HFF-Myc (cell line): ENCODE measurements at places on chromosomes 5 and 9.
A peak's percentile ranks its signal among the peaks of the same experiment; 100 is the strongest.

- DNase-seq: peak; percentile 66
These were observed 1.6 kb downstream of the MED27 start for GRCh38 chr9:132077881-132078698.

- DNase-seq: no peak
These were observed 73.7 kb upstream of the CTNND2 start for GRCh38 chr5:11977904-11978303.

DNA sequence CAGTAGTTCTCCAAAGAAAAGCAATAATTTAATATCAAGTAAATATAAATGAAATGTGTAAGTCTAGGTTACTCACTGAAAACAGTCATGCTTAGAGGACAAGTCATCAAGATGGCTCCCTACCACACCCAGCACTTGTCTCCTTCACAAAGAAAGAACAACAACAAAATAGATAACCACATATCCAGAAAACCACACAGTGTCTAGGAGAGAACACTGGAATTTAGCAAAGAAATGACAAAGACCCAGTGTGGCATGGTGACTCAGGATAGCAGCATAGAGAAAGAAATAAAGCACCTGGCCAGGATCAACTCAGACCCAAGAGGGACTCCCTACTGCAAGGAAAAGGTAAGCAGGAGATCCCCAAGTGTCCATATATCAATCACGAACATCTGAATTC lies 356.2 kb downstream of the TMEM161B start:
- no peak for DNase-seq

DNA sequence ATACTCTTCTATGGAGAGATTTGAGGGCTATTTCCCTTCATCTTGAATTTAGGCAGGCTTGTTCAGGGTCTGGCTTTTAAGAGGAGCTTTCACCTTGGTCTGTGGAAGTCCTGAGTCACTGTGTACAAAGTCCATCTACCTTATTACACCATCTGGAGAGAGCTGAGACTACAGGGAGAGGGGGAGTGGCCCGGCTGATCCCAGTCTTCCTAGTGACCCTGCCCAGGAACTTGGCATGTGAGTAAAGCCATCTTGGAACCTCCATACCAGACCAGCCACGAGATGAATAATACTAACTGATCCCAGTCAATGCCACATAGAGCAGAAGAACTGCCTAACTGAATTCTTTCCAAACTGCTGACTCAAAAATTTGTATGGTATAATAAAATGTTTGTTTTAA lies 8.4 kb upstream of the IL6ST start:
- DNase-seq: no peak

GRCh38 chr9:121360601-121361374 lies 9.3 kb downstream of the STOM start:
- DNase-seq: no peak

- DNase-seq: no peak
These were observed 208.1 kb downstream of the FANCC start for GRCh38 chr9:95109456-95109855.

DNA sequence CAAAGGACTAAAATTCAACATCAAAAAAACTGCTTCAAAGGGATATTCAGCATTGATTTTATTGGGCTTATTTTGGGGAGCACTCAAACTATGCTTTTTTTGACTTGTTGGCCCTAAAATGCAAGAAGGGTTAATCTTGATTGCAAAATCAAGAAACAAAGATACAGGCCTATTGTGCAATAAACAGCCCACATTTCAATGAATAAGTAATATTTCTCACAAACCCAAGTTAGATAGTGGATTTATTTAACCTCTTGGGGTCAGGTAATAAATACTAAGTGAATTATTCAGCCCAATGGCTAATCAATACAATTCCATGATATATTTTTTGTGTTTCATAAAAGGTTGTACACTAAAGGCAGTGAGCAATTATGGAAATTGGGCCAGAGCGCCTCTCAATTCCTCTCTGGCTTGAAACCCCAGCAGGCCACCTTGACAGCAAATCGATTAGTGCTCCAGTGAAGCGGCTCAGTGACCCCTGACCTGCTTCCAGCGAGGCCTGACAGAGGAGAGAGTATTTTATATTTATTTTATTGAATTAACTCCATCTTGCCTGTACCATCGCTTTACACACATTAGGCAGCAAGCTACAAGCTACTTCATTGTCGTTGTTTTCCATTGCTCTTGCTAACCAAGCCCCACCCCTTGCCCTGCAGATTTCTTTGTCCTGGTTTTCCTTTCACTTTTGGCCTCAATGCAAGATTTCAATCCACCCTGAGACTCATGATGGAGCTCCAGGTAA lies 65.5 kb downstream of the EBF1 start:
- no peak for DNase-seq

DNA sequence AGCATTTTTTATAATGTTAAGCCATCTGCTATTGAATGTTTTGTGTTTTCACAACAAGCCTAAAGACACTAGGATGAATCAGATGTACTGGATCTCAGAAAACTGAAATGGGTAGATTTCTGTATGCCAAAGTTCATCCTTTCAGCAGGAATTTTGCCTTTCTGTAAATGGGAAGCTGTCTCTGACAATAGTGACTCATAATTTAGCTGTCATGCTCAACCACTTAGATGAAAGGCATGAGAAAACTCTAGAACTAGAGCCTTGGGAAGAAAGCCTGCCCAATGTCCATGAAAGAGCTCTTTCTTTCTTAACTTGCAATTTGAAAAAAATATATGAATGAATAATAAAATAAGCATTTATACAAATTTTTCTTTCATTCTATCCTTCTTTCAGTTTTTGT lies 616.0 kb upstream of the EDIL3 start:
- no peak for DNase-seq

GRCh38 chr9:37197158-37198038 lies 77.0 kb downstream of the ZCCHC7 start:
- DNase-seq: no peak

- DNase-seq: no peak
These were observed 196.2 kb upstream of the ELL2 start for GRCh38 chr5:96157841-96158291.

DNA sequence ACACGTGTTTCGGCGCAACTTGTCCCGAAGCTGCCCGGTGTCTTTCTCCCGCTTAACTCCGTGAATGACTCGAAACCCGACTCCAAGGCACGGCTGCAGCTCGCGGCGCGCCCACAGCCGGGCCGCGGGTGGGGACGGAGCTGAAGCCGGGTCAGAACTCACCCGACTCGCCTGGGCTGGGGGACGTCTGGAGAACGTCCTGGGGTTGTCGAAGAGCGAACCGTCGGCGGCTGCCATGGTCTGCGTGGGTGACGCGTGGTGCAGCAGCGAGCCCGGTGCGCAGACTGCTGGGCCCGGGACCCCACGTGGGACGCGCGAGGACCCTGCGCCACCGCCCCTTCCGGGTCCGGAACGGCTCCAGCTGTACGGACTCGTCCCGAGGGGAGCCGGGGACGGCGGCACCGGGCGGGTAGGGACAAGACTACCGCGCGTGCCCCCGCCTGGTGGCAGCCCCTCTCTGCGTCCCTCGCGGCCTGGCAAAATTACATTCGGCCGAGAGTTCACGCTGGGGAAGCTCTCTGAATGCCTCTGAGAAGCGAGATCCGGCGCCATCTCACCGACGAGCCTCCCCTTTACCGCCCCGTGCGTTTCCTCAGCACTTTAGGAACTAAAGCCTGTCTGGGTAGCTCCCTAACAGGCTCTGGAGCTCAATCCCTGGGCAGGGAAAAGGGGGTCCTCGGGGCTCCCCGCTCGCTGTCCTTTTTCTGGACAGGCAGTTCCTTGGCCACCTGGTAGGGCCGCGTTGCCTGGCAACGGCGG lies at the start of gene DDX31:
TSS of gene DDX31 (minus strand) at position 286 of the 759 bp plus-strand sequence. CDS start at position 237, 49 bp downstream.
- DNase-seq: no peak

DNA sequence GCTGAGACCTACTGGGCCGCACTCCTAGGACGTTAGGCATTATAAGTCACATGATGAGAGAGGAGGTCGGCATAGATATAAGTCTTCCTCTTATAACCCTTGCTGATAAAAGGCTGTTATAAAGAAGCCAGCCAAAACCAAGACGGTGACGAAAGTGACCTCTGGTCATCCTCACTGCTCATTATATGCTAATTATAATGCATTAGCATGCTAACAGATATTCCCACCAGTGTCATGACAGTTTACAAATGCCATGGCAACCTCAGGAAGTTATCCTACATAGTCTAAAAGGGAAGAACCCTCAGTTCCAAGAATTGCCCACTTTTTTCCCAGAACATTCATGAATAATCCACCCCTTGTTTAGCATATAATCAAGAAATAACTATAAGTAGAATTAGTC lies 222.4 kb downstream of the TLE1 start:
- DNase-seq: no peak

DNA sequence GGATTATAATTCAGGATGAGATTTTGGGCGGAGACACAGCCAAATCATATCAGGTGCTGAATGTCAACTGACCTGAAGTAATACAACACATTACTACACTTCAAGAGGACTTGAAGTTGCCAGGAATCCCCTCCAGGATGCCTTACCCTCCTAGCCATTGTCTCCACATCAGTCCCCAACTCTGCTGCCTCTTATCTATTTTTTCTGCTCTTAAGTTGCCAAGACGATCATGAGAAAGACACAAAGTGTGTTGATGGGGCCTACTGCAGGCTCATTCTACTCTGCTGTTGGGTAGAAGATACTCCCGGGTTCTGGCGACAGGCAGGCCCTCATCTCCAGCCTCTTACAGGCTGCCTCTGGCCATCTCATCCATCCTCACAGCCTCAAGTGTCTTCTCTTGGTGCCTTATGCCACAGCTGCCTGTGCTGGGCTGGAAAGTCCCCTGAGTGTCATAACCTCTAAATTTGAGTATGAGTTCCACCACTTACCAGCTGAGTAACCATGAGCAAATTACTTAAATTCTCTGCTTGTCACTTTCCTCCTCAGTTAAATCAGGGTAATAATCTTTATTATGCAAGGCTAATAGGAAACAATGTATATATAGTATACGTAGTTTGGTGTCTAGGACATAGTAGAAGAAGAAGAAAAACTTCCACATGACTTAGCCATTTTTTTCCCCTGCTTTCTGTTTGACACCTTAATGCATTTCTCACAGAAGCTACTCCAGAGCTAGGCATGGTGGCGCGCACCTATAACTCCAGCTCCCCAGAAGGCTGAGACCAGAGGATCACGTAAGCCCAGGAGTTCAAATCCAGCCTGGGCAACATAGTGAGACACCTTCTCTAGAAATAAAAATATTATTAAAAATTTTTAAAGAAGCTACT lies 73.0 kb upstream of the SNX2 start:
- DNase-seq: no peak

DNA sequence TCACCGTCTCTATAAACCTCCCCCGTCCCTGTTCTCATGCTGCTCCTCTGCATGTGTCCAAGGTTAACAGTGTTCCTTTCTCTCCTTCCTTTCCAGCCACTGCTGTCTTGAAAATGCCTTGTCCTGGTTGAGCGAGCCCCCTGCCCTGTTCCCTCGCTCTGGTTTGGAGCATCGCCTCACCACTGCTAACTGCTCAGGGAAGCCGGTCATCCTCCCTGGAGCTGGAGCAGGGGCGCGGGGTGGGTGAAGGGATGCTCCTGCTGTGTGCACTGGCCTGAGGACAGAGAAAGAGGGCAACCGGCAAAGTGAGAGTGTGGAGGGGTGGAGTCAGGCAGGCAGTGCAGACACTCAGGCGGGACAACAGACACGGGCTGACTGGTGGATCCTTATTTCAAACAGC lies 19.4 kb downstream of the UBE2QL1 start:
- no peak for DNase-seq

- no peak for DNase-seq
These were observed 61.0 kb downstream of the GALNT10 start for GRCh38 chr5:154251529-154251928.

GRCh38 chr9:137694962-137695875 lies 76.4 kb downstream of the EHMT1 start:
- DNase-seq: no peak

- no peak for DNase-seq
These were observed 50.5 kb downstream of the CXXC5 start for GRCh38 chr5:139698490-139699146.

GRCh38 chr9:98372077-98372836 lies 116.8 kb upstream of the TBC1D2 start:
- DNase-seq: no peak

GRCh38 chr9:112097712-112098688 lies 77.1 kb downstream of the SUSD1 start:
- DNase-seq: peak; percentile 58

- DNase-seq: no peak
These were observed 39.6 kb upstream of the FGF1 start for GRCh38 chr5:142725231-142726187.

DNA sequence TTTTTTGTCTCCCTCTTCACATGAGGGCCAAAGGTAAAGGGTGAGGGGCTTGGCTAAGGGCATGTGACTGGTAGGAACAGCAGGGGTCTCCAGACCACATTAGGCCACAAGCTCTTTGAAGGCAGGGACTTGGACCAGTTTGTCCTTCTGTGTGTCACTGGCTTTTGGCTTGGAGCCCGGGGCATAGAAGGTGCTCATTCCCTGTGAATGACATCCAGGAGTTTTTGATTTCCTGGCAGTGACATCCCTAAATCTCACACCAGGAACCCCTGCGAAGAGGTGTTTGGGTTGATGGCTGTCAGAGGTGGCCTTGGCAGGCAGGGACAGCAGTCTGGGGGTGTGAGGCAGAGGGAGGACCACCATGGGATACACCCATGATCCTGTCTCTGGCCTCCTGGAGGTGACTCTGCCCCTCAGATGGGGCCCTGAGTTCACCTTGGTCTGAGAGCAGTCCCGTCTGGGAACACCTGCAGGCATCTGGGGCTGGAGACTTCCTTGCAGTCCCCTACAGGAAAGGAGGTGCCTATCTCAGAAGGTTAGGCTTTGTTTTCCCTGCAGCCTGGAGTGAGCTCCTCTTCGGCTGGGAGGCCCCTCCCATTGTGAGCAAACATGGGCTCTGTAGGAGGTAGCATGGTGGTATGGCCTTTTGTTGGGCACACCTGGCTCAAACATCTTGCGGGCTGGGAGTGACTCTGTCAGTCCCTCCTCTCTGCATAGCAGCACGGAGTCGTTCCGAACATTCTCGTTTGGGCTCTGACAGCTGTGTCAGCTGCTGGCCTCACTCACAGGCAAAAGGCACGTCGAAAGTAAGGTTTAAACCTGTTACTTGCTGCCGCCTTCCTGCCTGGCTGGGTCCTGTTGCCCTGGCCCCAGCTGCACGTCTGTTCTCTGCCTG lies 38.6 kb upstream of the PITX1 start:
- no peak for DNase-seq

DNA sequence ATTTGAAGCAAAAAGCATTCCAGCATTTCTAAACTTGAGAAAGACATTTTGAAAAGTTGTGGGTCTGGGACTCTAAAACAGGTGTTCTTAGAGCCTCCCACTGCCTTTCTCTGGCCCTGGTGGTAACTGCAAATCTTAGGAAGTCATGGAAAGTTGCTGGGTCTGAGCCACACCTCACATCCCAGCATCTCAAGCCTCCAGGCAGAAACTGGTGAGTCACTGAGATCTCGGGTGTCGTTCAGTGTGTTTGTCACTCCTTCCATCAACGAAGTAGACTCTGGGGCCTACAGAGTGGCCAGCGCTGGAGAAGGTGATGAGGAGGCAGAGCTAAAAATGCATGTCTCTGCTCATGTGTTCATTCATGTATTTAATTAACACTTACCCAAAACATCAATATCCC lies 59.6 kb upstream of the C5orf58 start:
- DNase-seq: no peak

DNA sequence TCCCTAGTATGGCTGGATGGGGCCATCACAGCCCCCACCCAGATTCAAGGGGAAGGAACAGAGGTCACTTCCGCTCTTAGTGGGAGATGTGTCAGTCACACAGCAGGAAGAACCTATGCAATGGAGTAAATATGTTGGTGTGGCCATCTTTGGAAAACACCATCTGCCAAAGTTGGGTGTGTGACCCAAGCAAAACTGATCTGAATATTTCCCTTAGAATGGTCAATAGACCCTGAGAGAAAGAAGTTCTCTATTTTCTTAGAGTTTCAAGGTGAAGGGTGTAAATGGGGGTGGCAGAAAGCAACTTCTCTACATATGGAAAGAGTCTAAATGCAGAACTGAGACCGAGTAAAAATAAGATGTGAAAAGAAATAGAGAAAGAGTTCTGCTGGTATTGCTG lies 212.7 kb downstream of the ESM1 start:
- DNase-seq: no peak
